ENCODE measurements at places on chromosomes 1 and 21.

- no peak for DNase-seq
Measured at GRCh38 chr1:86714159-86714558, 9.8 kb downstream of the SH3GLB1 start.

GRCh38 chr1:232225336-232226131 is 404.4 kb downstream of the SIPA1L2 start:
- DNase-seq = no peak

DNA sequence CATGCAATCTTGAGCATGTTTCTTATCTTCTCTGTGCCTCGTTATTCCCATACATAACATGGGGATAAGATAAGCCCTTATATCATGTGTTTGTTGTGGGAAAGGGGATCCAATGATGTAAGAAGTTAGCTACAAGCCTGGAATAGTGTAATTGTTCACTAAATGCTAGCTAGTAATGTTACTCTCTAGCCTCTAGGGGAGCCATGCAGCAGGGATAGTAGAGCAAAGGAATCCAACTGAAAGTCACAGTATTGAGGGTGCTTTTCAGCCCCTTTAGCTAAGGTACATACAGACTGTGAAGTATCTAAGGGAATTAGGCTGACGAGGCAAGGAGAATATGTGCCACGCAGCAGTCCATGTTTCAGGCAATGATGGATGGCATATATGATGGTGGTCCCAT is 46.9 kb downstream of the IL23R start:
- peak; percentile 27 for DNase-seq

DNA sequence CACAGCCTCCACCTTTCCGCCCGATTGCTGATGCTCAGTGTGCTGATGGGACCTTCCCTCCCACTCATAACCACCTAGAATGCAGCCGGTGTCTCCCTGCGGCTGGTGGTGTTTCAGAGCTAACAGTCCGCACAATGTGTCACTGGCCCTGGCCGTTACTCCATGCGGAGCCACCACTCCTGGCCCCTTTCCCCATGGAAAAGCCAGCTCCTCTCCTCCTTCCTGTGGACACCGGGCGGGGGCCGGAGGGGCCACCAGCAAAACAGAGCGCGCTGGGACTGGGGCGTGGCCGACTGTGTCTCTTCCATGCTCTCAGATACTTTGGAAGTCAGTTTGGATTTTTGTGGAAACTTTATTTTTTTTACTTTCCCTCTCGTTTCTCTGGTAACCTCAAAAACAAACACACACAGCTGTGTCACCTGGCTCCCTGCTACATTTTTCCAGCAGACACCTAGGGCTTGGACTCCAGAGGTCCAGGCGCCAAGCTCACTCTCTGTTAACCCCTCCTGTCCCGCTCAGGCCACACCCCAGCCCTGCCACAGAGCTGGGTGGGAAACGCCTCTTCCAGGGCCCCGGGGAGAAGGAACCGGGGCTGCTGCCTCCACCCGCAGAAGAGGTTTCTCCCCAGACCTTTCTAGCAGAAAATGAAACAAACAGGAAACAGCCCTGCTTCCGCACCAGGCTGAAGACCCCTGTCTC is 32.5 kb upstream of the COL6A2 start:
- DNase-seq = peak; percentile 6

DNA sequence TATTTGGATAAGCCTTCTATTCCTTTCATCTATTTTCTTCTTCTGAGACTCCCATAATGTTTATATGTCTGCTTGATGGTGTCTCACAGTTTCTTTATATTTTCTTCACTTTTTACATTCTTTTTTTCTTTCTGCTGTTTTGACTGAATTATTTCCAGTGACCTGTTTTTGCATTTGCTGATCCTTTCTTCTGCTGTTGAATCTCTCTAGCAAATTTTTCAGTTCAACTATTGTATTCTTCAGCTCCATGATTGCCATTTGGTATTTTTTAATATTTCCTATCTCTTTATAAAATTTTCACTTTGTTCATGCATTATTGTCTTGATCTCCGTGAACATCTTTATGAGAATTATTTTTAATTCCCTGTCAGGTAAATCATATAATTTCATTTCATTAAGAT is 122.3 kb upstream of the ST6GALNAC5 start:
- no peak for DNase-seq

DNA sequence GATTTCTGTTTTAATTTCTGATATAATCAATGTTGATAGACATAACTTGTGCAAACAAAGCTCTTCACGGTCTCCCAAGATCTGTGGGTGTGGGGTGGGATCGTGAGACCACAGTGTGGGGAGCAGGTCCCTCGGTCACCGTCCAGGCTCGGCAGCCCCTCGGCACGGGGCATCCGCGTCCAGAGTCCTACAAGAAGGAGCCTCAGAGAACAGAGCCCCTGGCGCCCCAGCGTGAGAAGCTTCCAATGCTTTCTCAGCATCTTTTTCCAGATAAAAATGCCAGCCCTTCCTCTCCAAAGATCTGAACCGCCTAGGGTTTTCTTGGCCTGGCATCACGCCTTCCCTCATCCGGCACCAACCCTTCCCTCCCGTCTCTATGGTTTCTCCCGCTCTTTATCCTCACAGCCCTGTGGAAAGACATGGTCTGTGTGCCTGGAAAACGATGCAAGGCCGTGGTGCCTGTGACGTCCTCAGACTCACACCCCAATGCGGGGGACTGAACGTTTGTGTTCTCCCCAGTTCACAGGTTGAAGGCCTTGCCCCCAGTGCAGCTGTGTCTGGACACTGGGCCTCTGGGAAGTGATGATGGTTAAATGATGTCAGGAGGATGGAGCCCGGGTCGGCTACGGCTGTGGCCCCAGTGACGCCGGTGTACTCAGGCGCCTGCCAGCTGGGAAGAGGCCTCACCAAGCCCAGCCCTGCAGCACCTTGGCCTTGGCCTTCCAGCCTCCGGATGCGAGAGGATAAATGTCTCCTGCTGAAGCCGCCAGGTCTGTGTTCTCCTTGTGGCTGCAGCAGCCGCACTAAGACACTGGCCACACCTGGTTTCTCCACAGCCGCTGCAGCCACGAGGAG is 45.9 kb upstream of the COL6A2 start:
- DNase-seq = no peak

- DNase-seq = no peak
Measured at GRCh38 chr1:54871275-54872035, 15.5 kb downstream of the DHCR24 start.

- DNase-seq = no peak
Measured at GRCh38 chr1:160888926-160889325, 3.9 kb upstream of the ITLN1 start.
